ENCODE measurements at places on chromosomes 3 and 15. TPM values are rescaled to one million over a fixed set of nuclear protein-coding genes. Genes with fewer than 3 reads are reported as not detected.

Gene ARPC4
- total RNA-seq = 163 TPM

Gene ACAD9
- total RNA-seq = 22.9 TPM

Gene SLC6A20
- total RNA-seq = 0.04 TPM

Gene ANKUB1
- total RNA-seq = not detected

Gene RBP2
- not detected for total RNA-seq

Gene SYNPR
- not detected for total RNA-seq

Gene ALAS1
- total RNA-seq = 42.1 TPM

Gene SH3GL3
- total RNA-seq = 0.57 TPM

Gene ACSBG1
- total RNA-seq = 0.81 TPM

Gene POPDC2
- total RNA-seq = 0.23 TPM

Gene EBLN2
- 0.41 TPM for total RNA-seq

Gene INO80
- total RNA-seq = 14.0 TPM

Gene CHRM5
- total RNA-seq = not detected

Gene CSTA
- 1.5 TPM for total RNA-seq

Gene RAB6B
- total RNA-seq = 2.2 TPM

Gene RNF123
- total RNA-seq = 16.5 TPM

Gene BHLHE40
- 53.9 TPM for total RNA-seq

Gene TRPM1
- total RNA-seq = not detected

Gene DPH3
- total RNA-seq = 26.3 TPM

Gene HDC
- total RNA-seq = 0.05 TPM

Gene C3orf70
- total RNA-seq = 0.16 TPM

Gene GNL3
- 134 TPM for total RNA-seq

Gene WDR72
- total RNA-seq = 5.8 TPM

Gene GP5
- total RNA-seq = 0.02 TPM

Gene PLA2G4D
- not detected for total RNA-seq

Gene CDHR4
- total RNA-seq = 0.24 TPM

Gene WDR93
- total RNA-seq = 0.26 TPM

Gene ZNF717
- total RNA-seq = 2.6 TPM

Gene ABHD17C
- 24.9 TPM for total RNA-seq

Gene ASB14
- not detected for total RNA-seq

Gene MCF2L2
- total RNA-seq = 0.26 TPM

Gene RSRC1
- total RNA-seq = 31.5 TPM

Gene CKMT1B
- total RNA-seq = 4.3 TPM

Gene ZNF501
- not detected for total RNA-seq

Gene DCUN1D1
- 18.8 TPM for total RNA-seq

Gene BNIP2
- total RNA-seq = 94.7 TPM
